ENCODE measurements at places on chromosomes 3 and 15.
A peak's percentile ranks its signal among the peaks of the same experiment; 100 is the strongest.

GRCh38 chr3:23028294-23028693 lies 174.8 kb upstream of the UBE2E2 start:
- no peak for DNase-seq

DNA sequence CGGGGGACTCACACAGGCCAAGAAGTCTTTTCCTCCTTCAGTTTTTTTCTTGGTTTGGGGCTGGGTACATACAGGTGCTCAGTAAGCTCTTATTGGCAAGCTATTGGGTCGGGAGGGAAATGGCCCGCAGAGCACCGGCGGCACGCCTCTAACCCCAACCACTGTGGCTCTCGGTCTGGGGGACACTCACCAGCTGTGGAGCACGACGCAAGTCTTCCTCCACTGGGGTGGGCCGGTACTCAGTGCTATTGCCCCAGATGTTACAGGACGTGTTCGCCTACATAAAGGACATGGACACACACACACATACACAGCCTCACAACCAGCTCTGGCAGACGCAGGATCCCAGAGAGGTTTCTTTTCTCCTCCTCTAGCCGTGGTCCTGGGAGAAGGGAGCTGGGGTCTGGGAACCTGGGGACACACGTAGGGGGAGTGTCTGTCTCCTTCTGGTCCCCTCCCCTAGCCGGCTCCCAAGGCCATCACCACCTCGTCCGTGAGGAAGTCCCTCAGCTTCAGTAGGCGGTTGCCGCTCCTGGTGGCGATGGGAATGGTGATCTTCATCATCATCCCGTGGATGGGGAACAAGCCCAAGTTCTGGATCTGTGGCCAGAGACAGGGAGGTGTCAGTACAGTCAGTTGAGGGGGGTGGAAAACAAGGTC lies 33.4 kb downstream of the FEM1B start:
- DNase-seq = no peak

DNA sequence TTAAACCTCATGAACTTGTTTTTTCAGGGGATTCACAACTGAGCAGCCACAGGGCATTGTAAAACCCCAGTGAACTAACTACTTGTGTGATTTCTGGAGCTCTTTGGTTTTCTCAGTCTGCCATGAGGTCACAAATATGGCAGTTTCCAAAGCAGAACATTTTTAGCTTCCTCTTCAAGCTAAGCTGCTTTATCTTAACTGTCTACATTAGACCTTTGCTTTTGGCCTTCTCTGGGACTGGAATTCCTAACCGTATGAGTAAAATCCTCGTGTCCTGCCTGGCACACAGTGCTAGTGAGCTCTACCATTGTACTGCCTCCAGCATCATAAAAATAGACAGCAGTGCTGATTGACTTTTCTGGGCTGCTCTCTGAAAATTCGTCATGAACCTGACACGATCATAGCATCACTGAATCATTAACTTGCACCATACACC lies 22.1 kb downstream of the CDIN1 start:
- DNase-seq = no peak

GRCh38 chr15:58163985-58164384 lies 25.8 kb downstream of the AQP9 start:
- DNase-seq = no peak

- DNase-seq = no peak
These were observed 9.0 kb upstream of the CHRNB4 start for GRCh38 chr15:78650022-78650421.

- no peak for DNase-seq
These were observed 3.9 kb upstream of the BNC1 start for GRCh38 chr15:83288381-83288801.

GRCh38 chr15:45262906-45263461 lies 10.9 kb downstream of the SLC28A2 start:
- DNase-seq = no peak

DNA sequence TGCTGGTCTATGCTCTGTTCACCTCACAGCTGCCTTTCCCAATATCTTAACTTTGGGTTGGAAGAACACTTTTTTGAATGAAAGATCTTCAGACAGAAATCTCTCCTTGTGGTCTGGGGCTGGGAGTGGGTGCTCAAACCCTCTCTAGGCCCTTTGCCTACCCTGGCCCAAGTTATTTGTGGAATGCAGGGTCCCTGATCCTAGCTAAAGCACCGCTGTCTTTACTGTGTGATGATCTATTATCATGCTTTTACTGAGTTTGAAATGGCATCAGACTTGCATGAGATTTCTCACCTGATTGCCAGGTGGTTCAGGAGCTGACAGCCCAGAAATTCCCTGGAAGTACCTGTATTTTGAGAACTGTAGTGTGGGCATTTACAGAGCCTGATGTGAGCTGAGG lies 412.7 kb upstream of the ONECUT1 start:
- no peak for DNase-seq

DNA sequence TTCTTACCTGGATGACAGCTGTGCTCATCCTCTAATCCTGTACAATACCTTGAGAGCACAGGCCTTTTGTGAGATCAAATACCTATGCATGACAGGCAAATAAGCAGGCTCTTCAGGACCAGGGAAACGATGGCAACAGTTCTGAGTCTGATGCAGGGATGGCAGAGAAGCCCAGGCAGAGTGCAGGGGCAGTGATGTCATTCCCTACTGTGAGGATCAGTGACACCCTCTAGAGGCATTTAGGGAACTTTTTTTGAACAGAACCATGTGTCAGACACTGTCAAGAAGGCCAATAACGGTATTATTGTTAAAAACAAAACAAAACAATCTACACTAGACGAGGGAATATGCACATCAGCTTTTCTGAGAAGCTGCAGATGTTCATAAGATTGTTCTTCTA lies 314.8 kb upstream of the CTDSPL start:
- no peak for DNase-seq

GRCh38 chr3:36866368-36866767 lies 78.5 kb downstream of the TRANK1 start:
- DNase-seq = no peak

DNA sequence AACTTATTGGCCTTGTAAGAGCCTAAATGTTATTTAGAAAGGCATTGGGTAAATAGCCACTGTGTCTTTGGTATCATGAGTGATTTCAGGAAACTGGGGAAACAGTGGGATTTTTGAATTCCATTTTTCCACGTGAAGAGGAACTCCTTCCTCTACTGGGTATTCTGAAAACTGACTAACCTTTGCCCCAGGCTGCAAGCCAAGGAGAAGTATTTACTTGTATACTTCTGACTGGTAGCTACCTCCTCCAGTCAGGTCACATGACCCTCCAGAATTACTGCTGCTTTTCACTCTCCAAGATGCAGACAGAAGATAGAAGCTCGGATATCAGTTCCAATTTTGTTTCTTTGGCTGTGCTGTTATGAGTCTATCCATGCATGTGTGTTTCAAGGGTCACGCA lies 50.9 kb upstream of the MAP3K13 start:
- no peak for DNase-seq

- no peak for DNase-seq
These were observed 91.0 kb upstream of the CHL1 start for GRCh38 chr3:105585-105984.

DNA sequence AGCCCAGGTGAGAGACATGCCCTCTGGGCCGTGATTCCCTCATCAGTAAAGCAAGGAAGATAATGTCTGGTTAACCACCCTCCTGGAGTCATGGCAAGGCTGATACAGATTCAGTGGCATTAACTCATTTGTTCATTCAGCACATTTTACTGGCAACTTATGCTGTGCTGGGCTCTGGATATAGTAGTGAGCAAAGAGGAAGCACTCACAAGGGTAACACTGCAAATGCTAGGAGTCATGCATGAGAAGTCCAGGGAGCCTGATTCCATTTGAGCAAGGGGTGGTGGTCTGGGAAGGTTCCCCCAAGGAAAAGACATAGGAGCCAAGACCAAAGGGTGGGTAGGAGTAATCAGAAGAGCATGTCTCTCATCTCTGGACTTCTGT lies 50.2 kb downstream of the SMAD3 start:
- DNase-seq = no peak

- DNase-seq = no peak
These were observed 105.6 kb downstream of the GTPBP8 start for GRCh38 chr3:113096188-113096892.

DNA sequence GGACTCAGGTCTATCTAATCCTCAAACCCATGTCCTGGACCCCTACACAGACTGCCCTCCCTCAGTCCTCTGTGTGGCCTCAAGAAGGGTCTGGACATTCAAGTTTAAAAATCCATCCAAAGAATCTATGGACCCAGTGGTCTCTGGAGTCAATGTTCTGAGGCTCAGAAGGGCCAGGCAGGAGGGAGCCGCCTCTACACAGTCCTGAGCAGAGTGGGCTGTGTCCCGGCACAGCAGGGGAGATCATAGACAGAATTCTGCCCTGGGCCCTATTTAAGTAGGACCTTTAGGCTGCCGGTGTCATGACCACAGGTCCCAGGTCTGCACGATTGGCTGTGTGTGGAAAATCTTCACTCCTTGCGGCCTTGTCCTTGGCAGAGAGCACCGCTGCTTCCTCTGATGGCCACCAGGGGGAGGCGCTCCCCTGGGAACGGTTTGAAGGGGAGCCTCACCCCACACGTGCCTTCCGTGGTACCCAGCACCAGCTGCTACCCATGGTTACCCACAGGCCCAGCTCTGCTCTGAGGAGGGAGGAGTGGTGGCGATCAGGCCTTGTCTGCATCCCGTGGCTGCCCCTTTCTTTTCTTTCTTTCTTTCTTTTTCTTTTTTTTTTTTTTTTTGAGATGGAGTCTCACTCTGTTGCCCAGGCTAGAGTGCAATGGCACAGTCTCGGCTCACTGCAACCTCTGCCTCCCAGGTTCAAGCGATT lies 37.9 kb downstream of the CHRD start:
- DNase-seq = peak; percentile 39

- no peak for DNase-seq
These were observed 14.6 kb upstream of the POLG start for GRCh38 chr15:89349206-89349558.

GRCh38 chr3:139668332-139668731 lies 9.4 kb downstream of the NMNAT3 start:
- no peak for DNase-seq

DNA sequence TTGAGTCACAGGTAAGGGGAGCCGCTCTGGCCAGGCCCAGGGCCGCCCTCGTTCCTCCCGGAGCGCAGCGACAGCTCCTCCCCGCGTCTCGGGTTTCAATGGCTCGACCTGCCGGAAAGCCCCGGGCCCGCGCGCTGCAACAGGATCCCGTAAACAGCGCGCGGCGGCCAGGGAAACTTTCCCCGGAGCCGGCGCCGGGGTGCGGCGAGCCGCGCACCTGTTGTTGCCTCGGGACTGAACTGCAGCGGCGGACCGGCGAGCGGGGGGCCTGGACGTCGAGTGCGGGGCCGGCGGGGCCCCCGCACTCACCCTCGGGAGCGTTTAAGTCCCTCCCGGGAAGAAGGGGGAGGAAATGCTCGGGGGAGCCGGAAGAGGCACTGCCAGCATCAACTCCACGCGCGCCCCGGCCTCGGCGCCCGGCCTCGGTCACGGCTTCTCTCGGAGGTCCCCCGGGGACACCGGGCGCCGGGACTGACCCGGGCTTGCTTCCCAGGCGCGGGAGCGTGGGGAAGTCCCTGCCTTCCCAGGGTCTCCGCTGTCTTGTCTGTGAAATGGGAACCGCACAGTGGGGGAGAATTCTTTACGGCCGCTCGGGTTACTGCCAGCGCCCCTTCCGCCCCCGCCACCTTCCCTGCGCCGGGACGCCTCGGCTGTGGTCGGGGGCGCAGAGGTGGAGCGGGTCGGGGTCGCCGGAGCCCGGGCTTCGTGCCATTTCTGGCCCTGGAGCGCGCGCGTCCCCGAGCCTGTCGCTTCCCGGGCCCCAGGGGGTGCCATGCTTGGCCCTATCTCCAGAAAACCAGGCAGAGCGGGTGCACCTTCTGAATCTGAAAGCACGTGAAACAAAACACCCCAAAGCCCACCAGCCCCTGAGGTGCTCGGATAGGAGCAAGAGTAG lies 7.5 kb upstream of the PGPEP1L start:
- DNase-seq = no peak

GRCh38 chr3:141878817-141879216 lies 2.4 kb downstream of the ATP1B3 start:
- no peak for DNase-seq

GRCh38 chr15:66733976-66734375 lies 31.9 kb downstream of the SMAD6 start:
- DNase-seq = no peak

DNA sequence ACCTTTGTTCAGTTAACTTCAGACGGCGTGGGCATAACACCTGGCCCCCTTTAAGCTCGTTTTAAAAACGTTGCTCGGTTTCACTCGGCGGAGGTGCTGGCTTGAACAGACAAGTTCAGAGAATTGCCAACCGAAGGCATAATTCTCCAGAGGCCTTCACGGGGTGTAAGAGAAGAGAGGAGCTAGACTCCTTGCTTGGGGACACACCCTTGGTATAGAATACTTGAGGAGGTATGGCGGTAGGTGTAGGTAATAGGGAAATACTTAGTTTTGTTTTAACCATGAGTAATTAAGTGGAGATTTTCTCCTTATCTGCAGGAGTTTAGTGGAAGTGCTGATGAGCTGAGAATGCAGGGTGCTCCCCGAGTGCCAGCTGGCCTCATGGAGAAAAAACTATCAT lies 921 bp downstream of the FBXL2 start:
- no peak for DNase-seq

DNA sequence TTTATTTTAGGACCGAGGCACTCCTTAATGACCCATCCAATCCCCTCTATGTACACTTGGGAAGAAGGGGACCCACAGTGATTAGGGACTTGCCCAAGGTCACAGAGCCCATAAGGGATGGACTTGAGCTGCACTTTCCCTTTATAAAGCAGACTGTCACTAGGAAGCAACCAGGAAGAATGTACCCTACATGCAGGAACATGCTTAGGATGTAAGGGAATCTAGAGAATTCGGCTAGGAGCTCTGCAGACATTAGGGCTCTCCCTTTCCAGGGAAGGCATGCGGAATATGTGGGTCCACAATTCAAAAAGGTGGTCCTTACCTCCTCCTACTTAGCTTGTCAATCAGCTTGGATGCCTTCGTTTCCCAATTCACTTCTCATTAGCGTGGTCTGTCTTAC lies 78.7 kb downstream of the TMEM266 start:
- no peak for DNase-seq

DNA sequence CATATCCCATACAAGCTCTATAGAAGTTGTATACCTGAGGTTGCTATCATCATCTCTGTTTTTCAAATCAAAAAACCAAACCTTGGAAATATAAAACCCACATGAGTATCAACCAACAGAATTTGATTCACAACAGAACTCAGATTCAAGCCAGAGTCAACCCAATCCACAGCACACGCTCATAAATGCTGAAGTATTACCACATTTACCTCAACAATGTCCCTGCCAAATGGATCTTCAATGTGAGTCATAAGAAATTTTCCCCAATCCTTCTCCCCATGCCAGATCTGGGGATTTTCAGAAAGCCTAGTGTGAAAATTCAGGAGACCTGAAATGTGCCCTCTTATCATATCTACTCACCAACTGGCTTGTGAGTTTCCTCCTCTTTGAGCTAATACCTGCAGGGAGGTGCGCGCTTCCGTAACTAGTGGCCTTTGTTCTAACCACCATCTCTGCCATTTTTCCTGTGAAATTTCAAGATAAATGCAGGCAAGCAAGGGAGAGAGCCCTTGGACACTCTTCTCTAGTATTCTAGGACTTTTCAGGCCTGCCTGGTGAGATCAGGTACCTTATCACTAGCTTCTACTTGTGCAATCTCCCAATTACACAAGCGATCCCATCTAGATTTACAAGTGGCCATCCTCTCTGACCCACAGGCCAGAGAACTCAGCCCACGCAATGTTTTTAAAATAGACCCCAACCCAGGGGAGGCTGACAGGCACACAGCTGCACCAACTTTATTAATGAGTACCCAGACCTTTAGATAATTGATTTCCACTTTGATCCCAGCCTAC lies 1076.9 kb upstream of the CFAP20DC start:
- DNase-seq = no peak

GRCh38 chr15:35545824-35546510 lies at the start of gene DPH6:
DPH6 (minus strand) TSS chr15:35546165; CDS start chr15:35546141, 24 bp downstream.
- peak; percentile 83 for DNase-seq
